ENCODE measurements at places on chromosomes 3 and 15.
A peak's percentile ranks its signal among the peaks of the same experiment; 100 is the strongest.

DNA sequence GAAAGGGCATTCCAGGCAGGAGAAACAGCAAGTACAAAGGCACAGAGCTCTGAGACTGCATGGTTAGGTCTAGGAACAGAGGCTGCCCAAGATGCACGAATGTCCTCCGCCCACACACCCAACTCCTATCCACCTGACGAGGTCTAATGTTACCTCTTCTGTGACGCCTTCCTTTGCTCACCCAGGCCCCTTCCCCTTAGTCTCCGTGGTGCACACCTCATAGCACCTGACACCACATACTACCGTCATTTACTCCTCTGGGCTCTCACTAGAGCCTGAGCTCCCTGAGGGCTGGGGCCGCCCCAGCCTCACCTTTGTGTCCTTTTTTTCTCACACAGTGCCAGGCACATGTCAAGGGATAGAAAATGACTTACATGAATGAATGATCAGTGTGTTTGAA, 31.0 kb upstream of the RASGRF1 start:
- DNase-seq, result no peak

GRCh38 chr3:111733856-111734255, 125.2 kb upstream of the PHLDB2 start:
- no peak for DNase-seq

GRCh38 chr3:60657972-60658371, 593.3 kb downstream of the FHIT start:
- DNase-seq, result no peak

DNA sequence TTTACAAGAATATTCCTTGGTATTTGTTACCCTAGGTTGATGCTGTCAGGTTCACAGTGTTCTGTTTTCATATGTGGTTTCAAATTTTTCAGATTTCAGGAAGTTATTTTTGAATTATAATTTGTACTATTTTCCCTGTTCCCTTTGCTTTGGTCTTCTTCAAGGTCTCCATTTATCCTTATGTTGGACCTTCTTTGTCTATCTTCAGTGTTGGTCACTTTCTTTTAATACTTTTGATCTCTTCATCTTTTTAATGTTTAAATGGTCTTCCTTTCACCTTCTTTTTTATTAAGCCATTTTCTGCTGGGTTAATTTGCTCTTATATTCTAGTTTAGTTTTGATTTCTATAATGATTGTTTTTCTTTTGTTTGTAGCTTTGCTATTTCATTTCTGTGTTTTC, 61.3 kb downstream of the KLHL25 start:
- no peak for DNase-seq

DNA sequence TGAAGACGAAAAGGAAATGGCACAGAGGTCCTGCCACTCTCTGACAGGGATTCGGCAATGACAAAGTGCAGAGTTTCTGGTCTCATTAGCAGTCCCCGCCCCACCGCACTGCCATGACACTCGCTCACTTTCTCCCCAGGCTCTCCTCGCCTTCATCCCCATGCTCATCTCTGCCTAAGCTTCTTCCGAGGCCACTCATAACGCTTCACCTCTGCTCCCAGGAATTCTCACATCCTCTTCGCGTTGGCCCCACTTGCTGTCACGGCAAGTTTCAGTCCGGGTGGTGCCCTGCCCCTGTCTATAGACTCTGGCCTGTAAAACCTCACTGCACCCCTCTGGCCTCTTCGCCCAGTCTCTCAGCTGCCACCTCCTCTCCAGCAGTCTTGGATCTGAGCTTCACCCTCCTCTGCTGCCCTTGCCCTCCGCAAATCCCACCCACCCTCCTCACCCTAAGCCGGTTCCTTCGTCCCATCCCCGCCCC, 654 bp downstream of the RUBCN start:
- DNase-seq, result no peak

DNA sequence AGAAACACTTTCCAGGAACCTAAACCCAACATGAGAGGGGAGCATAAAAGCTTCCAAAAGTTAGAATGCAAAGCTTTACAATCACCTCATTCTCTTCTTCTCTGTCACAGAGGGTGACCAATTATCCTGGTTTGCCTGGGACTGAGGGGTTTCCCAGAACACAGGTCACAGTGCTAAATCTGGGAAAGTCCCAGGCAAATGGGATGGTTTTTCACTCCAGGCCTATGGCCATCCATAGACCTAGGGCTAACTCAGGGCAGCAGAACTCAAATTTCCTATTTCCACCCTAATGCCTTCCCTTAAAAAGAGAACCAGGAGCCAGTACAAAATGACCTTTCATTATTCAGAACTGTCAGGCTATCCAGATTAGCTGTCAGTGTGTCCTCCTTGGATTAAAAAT, 77.0 kb downstream of the TM4SF4 start:
- DNase-seq, result no peak

DNA sequence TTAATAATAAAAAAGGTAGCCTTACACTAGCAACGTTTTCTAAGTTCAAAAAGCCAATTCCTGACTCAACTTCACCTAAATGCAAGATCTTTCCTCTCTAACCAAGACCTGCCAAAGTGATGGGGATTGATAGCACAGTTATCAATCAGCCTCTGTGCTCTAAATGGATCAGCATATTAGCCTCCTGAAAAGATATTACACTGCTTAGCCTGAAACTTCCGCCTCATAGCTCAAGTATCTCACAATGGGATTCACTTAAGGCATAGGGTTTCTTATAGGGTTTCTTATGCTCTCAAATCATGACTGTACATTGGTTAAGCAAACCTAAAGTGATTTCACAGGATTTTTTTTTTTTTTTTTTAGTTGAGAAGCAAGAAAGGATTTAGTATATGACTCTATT, 436 bp upstream of the SLC9A9 start:
- no peak for DNase-seq

DNA sequence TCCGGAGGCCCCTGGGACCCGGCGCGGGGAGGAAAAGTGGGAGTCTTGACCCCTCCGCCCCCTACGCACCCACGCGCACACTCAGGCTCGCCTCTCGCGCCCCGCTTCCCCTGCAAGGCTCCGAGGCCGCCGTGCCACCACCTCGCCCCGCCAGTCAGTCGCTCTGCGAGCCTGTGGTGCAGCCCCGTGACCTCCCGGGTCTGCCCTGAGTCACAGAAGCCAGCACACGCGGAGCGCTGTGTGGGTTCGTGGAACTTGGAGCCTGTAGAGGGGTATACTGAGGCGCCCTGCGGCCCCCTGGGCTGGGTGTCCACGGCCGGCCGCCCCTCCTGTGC, 380 bp upstream of the ALS2CL start:
- no peak for DNase-seq

- no peak for DNase-seq
Observed at GRCh38 chr15:59696332-59696731, 7.2 kb upstream of the BNIP2 start.

GRCh38 chr3:16378920-16379319, 113.9 kb downstream of the OXNAD1 start:
- no peak for DNase-seq

- DNase-seq, result no peak
Observed at GRCh38 chr3:5151586-5151985, 29.5 kb downstream of the ARL8B start.

DNA sequence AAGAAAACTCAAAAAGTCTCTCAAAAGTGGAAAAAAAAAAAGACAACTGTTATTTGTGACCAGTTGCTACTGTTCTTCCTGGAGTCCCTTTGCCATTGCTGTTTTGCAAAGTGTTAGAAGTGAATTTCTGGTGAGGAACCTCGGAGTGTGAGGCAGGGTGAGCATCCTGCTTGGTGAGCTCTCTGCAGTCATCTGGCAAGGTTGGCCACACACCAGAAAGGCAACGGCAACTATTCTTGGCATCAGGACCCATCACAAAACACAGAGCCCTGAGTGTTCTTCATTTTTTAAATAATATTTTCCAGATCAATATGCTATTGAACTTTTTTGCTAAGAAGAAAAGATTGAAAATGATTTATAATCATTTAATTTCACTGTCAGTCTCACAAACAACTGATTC, 60.7 kb downstream of the CGNL1 start:
- no peak for DNase-seq

GRCh38 chr15:99181545-99181971, 67.8 kb downstream of the TTC23 start:
- DNase-seq, result peak; percentile 53

GRCh38 chr3:113948015-113948917, 453 bp downstream of the ZDHHC23 start:
- DNase-seq, result peak; percentile 38

GRCh38 chr3:151804267-151804666, 9.6 kb upstream of the AADAC start:
- peak; percentile 41 for DNase-seq

- no peak for DNase-seq
Observed at GRCh38 chr15:39857132-39857531, 62.9 kb downstream of the GPR176 start.

DNA sequence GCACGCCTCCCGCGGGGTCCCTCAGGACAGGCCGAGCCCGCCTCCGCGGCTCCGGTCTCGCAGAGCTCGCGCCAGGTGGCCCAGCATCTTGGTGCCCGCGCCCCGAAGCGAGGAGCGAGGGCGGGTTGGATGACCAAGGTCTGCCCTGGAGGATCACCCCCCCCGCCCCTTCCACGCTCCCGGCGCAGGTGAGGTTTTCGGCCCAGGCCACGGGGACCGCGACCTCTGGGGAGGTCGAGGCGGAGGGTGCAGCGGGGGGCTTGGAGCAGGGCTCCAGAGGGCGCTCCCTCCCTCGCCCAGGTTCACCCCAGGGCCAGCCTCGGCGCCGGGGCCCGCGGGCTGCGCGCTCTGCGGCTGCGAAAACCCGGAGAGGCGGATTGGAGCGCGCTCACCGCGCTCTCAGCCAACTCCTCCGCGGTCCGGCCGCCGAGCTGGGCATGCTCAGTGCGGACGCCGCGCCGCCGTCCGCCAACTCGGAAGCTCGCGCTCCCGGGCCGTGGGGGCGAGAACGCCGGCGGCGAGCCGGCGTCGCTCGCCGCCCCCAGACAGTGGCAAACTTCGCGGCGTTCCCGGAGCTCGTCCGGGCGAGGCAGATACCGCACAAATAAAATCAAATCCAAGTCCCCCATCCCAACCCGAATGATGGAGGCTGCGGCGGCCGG, at the start of gene MED12L:
TSS of gene MED12L (plus strand) at position 438 of the 662 bp plus-strand sequence. CDS start 1,263 bp downstream, outside the sequence.
- peak; percentile 93 for DNase-seq

DNA sequence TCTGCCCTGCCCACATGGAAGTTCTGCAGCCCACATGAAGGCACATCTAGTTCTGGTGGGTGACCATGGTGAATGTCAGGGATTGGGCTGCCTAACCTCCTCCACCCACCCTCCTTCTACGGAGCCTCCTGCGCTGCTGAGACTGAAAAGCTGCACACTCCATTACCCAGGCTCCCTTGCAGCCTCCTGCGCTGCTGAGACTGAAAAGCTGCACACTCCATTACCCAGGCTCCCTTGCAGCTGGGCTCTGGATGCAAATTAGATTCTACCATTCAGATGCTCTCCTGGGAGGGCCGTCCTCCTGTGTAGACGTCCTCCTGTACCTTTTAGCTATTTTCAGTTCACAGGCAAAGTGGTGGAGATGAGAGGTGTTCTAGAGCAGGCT, 32.1 kb downstream of the POMGNT2 start:
- no peak for DNase-seq

- DNase-seq, result no peak
Observed at GRCh38 chr3:71421820-71422566, 161.5 kb downstream of the FOXP1 start.

- DNase-seq, result no peak
Observed at GRCh38 chr3:147930232-147930807, 521.2 kb downstream of the ZIC1 start.

GRCh38 chr3:67947808-67948508, 293.5 kb upstream of the SUCLG2 start:
- no peak for DNase-seq

DNA sequence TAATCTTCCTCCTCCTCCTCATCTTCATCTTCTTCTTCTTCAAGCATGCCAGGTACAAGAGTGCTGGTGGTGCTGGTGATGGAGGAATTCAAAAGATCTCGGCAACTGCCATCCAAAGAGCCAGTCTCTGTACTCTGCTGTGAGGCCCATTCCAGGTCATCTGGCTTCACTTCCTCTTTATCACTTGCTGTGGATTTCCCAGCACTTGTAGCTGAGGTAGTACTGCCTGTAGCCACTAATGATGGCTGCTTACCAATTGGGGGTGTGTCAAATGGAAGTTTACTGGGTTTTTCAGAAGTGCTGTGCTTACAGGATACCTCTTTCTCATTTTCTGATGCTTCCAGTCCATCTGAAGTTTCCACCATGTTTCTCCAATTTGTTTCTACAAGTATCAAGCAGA, 28.8 kb upstream of the SHC4 start:
- no peak for DNase-seq

DNA sequence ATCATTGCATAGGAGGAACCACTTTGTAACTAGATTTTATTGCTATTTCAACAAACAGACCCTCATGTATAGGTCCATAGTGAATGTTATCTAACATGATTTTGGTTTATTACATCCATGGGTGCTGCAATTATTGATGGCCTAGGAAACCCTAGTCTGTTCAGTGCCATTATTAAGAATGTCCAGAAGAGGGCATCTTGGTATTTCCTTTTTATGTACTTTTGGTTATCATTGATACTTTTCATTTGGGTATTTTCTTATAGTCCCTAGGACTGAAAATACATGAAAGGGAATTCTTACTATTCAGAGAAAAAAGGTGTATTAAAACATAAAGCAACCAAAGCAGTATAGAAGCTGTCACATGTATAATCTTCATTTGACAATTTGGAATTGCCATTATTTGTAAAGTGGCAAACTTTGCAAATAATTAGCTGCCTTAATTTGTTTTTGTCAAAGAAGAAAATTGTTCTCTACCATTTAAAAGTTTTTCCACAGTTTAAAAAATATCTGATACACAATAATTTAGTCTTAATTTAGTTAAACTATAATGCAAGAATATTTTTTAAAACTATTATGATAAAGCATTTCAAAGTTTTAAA, 48.7 kb downstream of the CNOT10 start:
- peak; percentile 14 for DNase-seq

- peak; percentile 76 for DNase-seq
Observed at GRCh38 chr3:11720304-11720898, 76.7 kb upstream of the VGLL4 start.

GRCh38 chr3:157074981-157075380, 85.0 kb downstream of the CCNL1 start:
- no peak for DNase-seq

DNA sequence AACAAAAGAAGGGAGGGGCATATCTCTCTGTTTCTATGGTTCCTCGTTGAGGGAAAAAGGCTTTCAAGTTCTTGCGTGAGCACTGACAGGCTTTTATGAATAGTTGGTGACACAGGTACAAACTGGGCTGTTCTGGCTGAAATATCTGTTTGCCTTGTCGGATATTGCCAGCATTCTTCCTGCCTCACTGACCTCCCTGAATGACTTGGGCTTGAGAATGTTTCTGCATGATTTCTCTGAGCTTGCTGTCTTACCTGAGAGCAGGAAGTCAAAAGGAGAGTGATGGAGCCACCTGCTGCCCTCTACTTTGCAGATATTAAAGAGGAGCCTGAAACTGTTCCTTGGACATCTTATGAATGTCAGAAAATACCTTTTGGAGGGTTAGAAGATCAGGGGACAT, 4.8 kb downstream of the GCNT3 start:
- DNase-seq, result no peak

GRCh38 chr3:117393119-117393518, 683.5 kb downstream of the TUSC7 start:
- DNase-seq, result no peak

DNA sequence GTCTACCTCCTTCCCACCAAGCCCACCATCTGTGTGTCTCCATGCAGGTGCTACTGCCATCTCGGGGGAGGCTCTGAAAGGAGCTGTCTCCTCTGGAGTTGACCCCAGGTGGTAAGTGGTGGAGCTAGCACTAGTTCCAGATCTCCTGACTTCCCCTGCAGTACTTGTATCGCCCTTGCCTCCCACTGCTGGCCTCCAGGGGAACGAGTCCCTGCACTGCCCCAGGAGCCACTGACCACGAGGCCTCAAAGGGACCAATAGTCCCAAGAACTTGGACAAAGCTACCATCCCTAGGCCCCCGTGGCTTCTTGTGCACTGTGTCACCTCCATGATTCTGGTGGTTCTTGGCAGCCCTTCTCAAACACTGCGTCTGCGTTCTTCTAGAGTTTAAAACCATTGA, 98.9 kb downstream of the TOP2B start:
- DNase-seq, result no peak

All from muscle of back (tissue), 13 donors.